ENCODE measurements at places on chromosomes 4 and X.

DNA sequence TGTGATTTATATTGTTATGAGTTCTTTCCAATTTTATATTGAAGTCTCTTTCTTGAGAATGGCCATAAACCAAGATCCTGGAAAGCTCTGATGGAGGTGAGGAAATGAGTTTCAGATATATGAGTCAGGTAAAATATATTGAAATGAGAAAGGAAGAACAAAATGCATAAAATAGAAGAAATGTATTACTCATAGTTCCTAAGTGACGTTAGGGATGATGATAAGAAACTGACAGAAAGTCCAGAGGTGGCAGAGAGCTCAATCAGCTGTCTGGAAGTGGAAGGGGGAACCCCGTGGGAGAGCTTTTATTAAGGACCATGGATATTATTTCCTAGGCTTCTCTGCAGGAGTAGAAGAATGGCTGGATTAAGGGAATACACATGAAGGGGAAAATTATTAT is 24.6 kb downstream of the UGT2B7 start:
- DNase-seq: no peak

DNA sequence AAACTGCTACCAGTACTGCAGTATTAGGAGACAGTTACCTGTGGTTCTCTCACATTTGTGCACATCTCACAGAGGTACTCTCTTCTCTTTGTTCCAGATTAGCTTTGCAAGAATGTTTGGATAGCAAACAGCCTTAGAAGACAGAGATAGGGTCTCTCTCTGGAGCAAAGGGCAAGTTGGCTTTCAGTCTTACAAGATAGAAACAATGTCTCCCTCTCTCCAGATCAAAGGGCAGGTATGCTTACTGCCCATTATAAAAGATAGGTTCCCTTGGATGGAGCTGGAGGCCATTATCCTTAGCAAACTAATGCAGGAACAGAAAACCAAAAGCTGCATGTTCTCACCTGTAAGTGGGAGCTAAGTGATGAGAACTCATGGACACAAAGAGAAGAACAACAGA is 50.2 kb upstream of the KIT start:
- DNase-seq: no peak

- DNase-seq: no peak
Observed at GRCh38 chr4:55078987-55079386, 46.4 kb downstream of the KDR start.

- DNase-seq: peak; percentile 6
Observed at GRCh38 chrX:68945603-68946228, 116.9 kb downstream of the EFNB1 start.

Data from GM12865 (cell line).